ENCODE measurements at places on chromosomes 6 and 20.

GRCh38 chr20:60901831-60902230 lies 350.2 kb upstream of the CDH4 start:
- no peak for DNase-seq

DNA sequence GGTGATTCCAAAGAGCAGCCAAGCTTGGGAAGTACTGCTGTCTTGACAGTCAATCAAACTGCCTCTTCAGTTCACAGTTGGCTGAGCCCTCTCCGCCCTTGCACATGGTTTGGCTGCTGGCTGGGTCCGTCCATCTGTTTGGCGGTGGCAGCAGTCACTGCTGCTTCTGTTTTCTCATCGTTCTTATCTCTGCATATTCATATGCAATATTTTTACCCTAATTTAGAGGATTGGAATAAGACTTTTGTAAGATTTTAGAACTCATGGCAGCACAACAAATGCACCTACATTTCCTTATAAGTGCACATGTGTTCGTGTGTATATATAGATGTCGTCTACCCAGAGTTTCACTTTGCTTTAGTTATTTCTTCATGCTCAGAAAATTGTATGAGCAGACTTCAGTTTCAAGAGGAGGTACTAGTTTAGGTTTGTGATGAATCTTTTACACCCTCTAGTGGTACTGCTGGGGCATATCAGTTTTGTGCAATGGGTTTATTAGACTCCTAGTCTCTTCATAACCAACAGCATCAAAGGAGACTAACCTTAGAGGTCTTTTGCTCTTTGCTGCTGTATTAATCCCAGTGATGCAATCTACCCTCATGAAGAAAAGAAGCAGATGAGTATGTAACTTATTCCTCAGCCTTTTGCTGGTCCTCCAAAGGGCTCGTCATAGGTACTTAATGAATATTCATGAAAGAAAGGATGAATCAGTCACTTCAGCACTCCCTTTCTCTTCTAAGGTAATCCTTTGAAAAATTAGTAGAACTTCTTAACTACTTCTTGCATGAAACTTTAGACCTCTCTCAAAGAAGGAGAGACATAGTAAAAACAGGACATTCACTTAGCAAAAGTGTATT lies 44.3 kb downstream of the KHDC1L start:
- DNase-seq = no peak

GRCh38 chr6:134503585-134504281 lies 185.8 kb upstream of the SGK1 start:
- DNase-seq = no peak

- no peak for DNase-seq
Observed at GRCh38 chr6:149334682-149335160, 17.2 kb downstream of the TAB2 start.

DNA sequence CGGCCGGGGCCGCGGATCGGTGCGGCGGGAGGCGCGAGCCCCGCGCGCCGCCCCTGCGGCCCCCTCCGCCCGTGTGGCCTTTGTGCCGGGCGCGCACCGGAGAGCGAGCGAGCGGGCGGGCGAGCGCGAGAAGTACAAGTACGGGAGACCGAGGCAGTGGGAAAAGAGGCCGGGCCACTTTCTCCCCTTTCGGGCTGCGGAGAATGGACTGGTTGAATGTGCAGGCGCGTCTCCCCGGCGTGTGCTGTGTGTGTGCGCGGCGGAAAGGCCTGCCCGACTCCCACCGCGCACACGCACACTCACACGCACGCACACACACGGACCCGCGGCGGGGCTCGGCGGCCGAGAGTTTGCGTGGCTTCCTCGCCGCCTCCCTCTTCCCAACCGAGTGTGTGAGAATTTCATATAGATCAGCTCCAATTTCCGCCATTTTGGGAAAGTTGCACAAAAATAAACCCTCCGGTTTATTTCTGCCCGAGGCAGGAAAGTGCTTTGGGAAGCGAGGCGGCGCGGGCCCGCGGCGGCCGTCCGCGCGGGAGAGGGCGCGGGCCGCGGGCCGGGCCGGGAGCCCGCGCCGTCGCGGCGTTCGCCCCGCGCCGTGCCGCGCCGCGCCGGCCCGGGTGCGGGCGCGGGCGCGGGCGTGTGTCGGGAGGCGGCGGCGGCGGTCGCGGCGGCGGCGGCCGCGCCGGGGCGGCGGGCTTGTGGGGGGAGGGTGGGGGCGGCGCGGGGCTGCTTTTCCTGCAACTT lies 1.1 kb downstream of the L3MBTL3 start:
- DNase-seq = peak; percentile 66

- DNase-seq = no peak
Observed at GRCh38 chr6:27836783-27837624, 75.2 kb downstream of the OR2B2 start.

GRCh38 chr20:20594171-20594530 lies 118.3 kb downstream of the RALGAPA2 start:
- no peak for DNase-seq

- no peak for DNase-seq
Observed at GRCh38 chr6:156720691-156721685, 56.2 kb upstream of the ARID1B start.

DNA sequence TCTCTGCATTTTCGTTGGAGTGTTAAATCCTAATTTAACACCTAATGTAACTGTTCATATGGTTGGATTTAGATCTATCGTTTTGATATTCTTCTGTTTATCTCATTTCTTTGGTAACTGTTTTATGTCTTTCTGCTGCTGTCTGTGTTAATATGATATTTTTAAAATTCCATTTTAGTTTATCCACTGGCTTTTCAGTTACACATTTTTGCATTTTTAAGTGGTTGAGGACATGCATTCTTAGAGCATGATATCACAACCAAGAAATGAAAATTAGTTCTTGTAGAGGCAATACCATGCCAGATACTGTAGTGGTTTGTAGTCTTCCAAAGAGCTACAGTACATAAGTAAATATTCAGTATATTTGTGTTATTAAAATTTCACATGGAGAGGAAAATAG lies 58.6 kb downstream of the LIN28B start:
- DNase-seq = no peak
